ENCODE measurements at places on chromosomes 1 and 21.

- DNase-seq, result no peak
These were observed 29.9 kb downstream of the FUBP1 start for GRCh38 chr1:77948841-77949424.

- no peak for DNase-seq
These were observed 13.3 kb downstream of the KNCN start for GRCh38 chr1:46538147-46538546.

GRCh38 chr1:69920426-69920825 lies 285.0 kb downstream of the LRRC40 start:
- DNase-seq, result no peak

DNA sequence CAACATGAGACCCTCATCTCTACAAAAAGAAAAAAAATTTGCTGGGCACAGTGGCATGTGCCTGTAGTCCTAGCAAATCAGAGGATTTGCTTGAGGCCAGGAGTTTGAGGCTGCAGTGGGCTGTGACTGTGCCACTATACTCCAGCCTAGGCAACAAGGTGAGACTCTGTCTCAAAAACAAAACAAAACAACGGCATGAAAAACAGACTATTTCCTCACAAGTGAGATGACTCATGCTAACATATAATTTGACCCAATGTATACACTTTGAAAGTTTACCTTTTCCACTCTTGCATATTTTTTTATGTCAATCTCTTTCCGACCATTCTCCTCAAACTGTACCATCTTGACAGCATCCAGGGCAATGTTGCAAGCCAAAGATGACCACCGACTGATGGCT lies 17.5 kb downstream of the CCT3 start:
- DNase-seq, result no peak
